Amniotic stem cell (primary cell): ENCODE measurements at places on chromosomes 3 and 15.

DNA sequence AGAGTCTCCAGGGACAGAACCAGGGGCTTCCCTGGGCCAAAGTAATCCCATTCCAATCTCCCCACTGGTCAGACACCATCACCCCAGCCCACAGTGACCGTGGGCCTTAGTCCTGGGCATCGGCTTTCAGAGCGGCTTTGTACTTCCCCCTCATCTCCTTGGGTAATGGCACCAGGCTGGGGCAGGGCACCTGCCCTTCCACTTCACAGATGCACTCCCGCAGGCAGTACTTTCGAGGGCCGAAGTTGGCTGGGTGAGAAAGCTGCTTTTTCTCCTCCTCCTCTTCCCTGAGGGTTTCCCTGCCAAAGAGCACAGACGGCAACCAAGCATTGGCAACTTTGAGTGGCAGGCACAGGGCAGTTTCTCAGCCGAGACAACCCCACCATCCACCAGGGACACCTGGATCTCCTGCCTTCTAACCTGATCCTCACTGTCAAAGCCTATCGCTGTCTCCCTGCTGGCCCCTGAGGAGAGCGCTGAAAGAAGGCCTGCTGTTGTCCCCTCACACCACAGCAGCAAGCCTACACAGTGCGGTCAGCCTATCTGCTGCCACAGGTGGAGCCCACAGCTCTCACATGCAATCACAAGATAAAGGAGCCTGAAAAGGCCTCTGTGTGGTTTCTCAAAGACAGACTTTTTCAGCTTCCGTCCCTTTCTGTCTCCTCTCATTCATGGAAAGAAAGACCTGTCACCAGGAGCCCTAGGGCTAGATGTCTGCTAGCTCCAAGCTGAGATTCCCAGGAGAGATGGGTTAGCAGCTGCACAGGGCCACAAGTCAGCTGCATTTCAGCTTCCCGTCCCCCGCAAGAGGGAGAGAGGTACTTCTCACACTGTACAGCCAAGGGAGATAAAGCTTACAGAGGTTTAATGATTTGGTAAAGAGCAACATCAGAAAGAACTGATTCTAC lies 12.5 kb downstream of the MRPS25 start:
- DNase-seq, result no peak

DNA sequence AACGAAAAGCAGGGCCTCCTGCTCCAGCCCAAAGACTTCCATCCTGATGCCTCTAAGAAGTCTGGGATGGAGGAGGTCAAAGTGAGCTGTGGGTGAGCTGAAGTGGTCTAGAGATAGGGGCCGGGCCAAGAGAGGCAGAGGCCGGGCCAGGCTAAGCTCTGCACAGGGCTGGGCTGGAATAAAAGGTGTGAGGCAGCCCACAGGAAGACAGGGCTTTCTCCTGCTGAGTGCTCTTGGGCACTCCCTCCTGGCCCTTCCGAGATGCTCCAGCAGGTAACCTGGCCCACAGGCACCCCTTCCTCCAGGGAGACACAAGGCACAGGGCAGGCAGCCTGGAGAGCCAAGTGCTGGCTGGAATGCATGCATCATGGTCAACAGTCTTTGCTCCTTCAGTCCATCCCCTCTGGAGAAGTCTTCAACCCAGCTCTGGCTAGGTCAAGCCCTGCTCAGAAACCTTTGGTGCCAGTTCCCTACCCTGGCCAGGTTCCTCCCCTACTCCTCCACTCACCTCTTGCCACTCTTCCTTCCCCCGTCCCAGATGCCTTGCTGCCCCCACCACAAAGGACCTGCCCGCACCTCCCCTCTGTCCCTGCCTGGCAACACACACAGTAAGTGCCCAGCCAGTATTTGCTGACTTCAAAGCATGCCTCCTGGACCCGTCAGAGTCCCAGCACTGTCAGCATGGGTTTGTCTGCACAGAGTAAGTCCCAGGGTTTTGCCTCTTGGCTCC lies 93.6 kb downstream of the SEC22A start:
- no peak for DNase-seq

GRCh38 chr3:183085634-183086390 lies 13.5 kb downstream of the MCCC1 start:
- DNase-seq, result no peak

GRCh38 chr15:67968966-67969365 lies 85.1 kb upstream of the PIAS1 start:
- DNase-seq, result no peak

GRCh38 chr3:3305841-3306240 lies 126.3 kb upstream of the CRBN start:
- DNase-seq, result no peak

- DNase-seq, result no peak
These were observed 432.1 kb upstream of the CFAP20DC start for GRCh38 chr3:59481776-59482400.

DNA sequence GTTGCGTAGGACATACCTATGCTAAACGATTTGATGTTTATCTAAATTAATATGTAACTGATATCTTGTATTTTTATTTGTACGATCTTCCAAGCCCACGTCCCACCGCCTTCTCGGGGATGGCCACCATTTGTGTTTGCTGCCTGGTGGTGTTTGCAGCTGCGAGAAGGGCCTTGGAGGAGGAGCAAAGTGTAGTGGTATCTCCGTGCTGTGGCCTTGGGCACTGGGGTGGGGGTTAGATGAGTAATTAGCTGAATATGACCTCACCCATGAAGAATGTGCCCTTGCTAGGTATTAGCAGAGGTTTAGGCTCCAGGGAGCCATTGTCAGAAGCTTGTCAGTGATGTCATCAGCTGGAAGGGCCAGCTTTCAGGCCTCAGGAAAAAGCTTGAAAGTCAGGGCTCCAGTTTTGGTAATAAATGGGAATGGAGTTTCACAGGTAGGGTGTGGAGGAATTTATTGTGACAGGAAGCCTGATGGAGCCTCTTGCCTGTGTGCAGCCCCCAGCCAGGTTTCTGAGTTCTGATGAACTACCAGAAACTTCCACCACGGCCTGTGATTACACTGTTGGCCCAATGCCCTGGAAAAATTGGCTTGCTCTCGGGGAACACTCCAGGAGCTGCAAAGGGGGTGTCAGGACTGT lies 41.0 kb downstream of the FLNB start:
- no peak for DNase-seq

- no peak for DNase-seq
These were observed 64.9 kb upstream of the RAD18 start for GRCh38 chr3:9028134-9028533.

- no peak for DNase-seq
These were observed 126.2 kb upstream of the PFN2 start for GRCh38 chr3:150096700-150097587.

DNA sequence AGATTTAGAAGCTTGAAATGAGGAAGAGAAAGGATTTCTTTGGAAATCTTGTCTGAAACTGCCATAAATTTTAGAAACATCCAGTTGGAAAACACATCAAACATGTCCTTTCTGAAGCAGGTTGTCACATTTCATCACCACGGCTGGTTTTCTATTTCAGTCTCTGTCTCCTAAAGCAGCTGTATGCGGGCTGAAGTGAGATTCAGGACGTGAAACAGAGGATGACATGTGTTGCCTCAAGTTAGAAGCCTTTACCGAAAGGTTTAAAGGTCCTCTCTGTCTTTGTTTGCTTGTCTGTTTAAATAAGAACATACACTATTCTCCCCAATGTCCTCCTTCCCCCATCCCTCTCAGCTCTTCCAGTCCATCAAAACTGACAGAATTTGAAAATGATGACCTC lies 141.9 kb downstream of the SQOR start:
- DNase-seq, result no peak

GRCh38 chr15:29114221-29115092 lies 155.2 kb downstream of the NSMCE3 start:
- DNase-seq, result no peak

- DNase-seq, result no peak
These were observed 23.0 kb downstream of the CPN2 start for GRCh38 chr3:194328053-194328657.

- no peak for DNase-seq
These were observed 150.7 kb upstream of the P2RY1 start for GRCh38 chr3:152684279-152684678.

- DNase-seq, result no peak
These were observed 28.0 kb downstream of the TFG start for GRCh38 chr3:100737334-100737733.

- DNase-seq, result no peak
These were observed 44.3 kb upstream of the UBE2E1 start for GRCh38 chr3:23761440-23761896.

DNA sequence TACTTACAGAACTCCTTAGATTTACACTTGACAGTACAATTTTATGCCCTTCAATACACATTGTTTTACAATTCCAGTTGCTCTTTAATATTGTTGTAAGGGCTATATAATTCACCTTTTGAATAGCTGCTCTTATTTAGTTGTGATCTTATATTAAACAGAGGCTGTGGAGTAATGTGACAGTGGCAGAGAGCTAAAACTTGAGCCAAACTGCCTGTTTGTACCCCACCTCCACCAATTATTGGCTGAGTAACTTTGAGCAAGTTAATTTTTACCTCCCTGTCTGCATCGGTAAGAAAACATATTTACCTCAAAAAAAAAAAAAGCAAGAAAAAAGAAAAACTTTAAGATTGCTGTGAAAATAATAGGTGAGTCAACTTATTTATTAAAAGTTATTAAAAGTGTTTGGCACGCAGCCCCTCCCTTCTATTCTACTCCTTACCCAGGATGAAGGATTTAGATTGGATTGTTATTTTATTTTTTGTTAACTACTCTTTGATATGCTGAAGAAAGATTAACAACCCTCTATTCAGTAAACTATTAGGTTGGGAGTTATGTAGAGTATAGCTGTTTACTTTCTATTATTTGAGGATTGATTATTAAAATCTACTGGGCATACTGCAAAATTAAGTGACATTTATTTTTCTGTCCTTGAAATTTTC lies 1.7 kb downstream of the SEC62 start:
- no peak for DNase-seq

DNA sequence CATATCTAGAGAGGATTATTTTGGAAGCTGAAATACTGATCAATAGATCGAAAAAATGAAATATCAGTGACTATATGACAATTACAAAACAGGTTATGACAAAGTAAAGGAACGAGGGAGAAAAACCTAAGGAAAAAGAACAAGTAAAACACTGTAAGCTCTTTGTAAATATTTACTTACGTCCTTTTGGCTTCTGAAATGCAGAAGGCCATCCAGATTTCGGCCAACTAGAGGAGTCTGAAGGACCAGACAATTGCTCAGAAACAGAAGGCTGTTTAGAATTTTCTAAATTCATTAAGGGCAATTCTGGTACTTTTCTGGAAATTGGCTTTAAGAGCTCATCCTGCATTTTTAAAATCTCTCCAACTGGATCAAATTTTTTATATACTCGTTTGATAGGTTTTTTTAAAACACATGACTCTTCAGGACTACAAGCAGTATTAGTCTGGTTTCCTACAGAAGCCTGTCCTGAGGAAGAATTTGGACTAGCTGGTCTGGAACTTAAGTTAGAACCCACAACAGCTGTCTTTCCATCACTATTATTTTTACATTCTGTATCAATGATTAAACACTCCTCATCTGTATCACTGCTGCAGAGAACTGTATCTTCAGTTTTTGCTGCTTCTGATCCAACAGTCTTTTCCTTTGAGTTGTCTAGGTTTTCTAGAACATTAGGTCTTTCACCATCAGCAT lies 30.1 kb downstream of the ICE2 start:
- no peak for DNase-seq

DNA sequence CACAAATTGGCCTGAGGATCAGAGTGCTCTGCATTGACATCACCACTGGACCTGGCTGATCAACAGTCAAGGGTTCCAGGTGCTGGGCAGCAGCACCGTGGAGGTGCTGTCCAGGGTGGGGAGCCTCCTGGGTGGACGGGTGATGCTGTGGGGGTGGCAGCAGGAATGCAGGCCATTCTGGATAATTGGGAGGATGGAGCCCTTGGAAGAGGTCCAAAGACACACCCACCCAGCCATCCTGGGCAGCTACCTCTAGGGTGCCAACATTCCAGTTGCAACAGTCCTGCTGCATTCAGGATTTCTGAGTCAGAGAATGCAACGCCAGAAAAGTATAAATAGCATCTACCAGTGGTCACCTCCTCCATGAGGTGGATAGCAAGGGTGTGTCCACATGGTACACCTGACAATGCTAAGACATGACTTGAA lies 26.8 kb downstream of the STARD5 start:
- no peak for DNase-seq

DNA sequence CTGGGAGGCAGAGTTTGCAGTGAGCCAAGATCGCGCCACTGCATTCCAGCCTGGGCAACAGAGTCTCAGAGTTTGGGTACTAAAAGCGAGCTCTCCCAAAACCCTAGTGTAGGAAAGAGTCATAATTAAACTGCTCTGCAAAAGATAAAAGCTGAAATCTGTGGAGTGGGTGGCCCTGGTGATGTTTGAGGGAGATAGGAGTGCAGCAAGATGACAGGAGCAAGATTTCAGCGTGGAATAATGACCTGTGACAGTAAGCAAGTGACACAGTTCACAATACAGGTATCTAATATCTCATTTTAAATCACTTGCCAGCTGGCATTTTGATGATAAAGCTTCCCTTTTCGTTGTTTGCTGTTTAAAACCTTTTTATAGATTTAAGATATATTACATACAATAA lies 79.3 kb downstream of the MDFIC2 start:
- DNase-seq, result no peak

DNA sequence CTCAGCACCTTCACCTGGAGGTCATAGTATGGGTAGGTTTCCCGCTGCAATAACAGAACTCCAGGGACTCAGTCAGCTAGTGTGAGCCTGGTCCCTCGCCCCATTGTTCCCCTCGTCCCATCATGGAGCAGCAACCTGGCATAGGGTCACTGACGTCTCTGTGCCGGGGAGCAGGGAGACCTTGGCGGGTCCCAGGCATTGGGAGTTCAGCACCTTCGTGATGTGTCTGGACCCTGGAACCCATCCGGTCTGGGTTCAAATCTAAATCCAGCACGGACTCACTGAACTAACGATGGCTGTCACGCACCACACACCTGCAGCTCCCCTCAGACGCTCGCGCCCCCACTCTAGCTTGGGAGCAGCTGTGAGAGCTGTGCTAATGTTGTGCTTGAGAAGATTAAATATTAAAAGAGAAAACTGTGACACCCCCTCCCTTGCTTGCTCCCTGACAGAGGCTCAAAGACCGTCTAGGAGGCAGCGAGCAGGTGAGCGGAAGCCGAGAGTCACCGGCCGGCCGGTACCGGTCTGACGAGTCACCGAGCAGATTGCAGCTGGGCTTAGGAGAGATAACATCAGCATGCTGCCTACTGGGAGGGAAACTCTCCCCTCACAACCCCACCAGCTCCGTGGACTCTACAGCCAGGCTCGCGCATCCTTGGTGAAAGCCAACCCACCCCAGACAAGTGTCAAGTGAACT lies 742 bp downstream of the PLA2G4F start:
- no peak for DNase-seq

DNA sequence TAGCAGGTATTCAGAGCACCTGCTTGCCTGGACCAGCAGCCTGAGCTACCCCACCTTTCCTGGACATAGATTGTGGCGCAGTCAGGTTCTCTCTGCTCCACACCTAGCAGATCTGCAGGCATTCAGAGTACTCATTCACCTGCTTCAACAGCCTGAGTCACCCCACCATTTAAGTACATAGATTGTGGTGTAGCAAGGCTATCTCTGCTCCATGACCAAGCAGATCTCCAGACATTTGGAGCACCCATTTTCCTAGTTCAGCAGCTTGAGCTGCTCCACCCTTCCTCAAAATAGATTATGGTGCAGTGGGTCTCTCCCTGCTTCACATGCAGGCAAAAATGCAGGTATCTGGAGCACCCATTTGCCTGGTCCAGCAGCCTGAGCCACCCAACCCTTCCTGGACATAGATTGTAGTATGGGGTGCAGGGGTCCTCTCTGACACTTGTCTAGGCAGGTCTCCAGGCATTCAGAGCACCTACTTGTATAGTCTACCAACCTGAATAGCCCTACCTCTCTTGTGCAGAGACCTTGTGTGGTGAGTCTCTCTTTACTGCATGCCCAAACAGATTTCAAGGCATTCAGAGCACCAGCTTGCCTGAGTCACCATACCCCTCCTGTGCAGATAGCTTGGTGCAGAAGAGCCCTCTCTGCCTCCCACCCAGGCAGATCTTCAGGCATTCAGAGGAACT lies 466.0 kb upstream of the THBS1 start:
- DNase-seq, result no peak
